Fibroblast of skin of left biceps (primary cell): ENCODE measurements at places on chromosomes 7 and 10.
A peak's percentile ranks its signal among the peaks of the same experiment; 100 is the strongest.

- DNase-seq = no peak
These were observed 94.9 kb upstream of the SKAP2 start for GRCh38 chr7:26959290-26959689.

- no peak for DNase-seq
These were observed 93.1 kb upstream of the EFCAB10 start for GRCh38 chr7:105674200-105674920.

DNA sequence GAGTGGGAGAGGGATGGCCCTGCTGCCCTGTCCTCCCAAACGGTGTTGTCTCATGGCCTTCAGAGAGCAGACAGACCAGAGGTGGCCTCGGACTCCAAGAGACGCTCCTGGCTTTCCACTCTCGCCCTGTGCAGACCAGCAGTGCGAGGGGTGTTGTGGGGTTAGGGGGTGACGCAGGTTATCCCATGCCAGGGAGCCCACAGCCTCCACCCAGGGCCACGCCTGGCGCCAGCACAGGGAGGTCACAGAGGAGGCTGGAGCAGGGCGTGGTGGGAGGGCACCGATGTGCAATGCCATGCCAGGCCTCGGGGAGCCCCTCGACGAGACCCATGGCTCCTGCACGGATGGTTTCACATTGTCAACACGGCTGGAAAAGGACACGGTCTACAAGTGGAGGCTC lies 52.1 kb downstream of the INPP5A start:
- DNase-seq = no peak

DNA sequence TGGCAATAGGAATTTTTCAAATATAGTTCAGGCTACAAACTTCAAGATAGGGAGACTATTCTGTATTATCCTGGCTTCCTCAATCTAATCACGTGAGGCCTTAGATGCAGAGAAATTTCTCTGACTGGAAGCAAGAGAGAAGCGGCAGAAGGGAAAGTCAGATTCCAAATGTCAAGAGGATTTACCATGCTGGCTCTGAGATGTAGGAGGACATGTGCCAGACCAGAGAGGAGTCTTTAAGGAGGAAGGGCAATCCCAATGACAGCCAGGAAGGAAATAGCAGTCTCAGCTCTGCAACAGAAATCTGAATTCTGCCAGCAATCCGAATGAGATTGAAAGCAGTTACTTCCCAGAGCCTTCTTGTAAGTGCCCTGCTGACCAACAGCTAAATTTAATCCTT lies 57.4 kb downstream of the NUTM2E start:
- DNase-seq = no peak

DNA sequence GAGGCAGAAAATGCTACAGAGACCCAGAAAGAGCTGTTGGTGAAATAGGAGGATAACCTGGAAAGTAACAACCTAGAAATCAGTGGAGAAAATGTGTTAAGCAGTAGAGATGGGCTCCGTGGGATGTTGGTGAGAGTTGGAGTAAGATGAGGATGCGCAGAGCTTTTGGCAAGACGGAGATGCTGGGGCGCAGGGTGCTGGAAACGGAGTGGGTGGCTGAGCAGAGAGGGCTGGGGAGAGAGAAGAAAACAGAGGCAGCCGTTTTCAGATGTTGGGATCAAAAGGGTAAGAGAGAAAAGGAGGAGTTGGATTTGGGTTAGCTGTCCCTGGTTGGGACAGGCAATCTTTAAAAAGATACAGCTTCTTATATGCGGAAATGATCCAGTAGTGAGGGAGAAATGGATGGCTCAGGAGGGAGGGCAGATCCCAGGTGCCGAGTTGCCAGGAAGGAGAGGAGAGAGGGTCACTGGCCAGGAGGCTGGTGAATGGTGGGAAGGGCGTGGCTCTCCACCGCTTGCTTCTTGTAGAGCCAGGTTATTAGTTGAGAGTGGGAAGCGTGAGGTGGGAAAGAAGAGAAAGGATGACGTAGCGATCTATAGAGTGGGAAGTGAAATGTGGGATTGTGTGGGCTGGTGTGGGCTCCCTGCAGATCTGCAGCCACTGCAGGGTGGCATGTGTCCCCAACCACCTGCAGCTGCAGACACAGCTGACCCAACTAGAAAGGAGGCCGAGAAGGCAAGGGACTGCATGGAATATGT lies 182.2 kb upstream of the SVIL start:
- no peak for DNase-seq

- DNase-seq = no peak
These were observed 79.4 kb upstream of the NXPH1 start for GRCh38 chr7:8353991-8354390.

- peak; percentile 45 for DNase-seq
These were observed at the start of gene MICALL2 for GRCh38 chr7:1458683-1459511. Gene MICALL2, minus strand, starts transcription at chr7:1459470. Its CDS starts 144 bp downstream, at chr7:1459326.

GRCh38 chr7:20991544-20991943 lies 204.9 kb upstream of the SP8 start:
- DNase-seq = no peak

GRCh38 chr7:25998499-25998898 lies 153.5 kb upstream of the NFE2L3 start:
- no peak for DNase-seq

- DNase-seq = no peak
These were observed 1.5 kb downstream of the FHIP2A start for GRCh38 chr10:114823077-114823463.

GRCh38 chr10:34473174-34474008 lies 341.7 kb downstream of the PARD3 start:
- no peak for DNase-seq

GRCh38 chr10:95837356-95837776 lies 70.4 kb upstream of the CC2D2B start:
- DNase-seq = no peak

DNA sequence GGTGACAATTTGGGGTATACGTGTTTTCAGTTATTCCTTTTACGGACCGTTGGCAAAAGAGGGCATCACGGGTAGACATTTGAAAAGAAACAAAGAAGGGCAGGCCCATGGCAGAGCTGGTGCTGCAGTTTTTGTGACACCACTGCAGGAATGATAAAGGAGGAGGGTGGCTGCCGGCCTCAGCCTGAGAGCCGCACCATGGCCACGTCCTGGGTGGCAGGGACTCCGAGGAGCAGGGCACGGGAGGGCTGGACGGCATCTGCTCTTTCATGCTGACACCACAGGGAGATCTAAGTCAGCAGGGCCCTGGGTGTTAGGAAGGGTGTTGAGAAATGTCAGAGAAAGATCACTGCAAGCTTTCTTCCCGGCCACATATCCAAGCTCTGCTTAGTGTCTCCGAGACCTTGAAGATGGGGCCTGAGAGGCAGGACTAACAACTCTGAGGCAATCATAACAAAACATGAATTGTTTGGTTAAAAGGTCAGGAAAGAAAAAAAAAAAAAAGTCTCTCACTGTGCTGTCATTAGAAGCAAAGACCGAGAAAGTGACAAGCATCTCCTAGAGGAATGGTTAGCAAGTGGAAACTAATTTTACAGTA lies 36.6 kb downstream of the INSYN2A start:
- DNase-seq = no peak

- DNase-seq = no peak
These were observed 28.6 kb downstream of the BEND7 start for GRCh38 chr10:13500201-13500600.

DNA sequence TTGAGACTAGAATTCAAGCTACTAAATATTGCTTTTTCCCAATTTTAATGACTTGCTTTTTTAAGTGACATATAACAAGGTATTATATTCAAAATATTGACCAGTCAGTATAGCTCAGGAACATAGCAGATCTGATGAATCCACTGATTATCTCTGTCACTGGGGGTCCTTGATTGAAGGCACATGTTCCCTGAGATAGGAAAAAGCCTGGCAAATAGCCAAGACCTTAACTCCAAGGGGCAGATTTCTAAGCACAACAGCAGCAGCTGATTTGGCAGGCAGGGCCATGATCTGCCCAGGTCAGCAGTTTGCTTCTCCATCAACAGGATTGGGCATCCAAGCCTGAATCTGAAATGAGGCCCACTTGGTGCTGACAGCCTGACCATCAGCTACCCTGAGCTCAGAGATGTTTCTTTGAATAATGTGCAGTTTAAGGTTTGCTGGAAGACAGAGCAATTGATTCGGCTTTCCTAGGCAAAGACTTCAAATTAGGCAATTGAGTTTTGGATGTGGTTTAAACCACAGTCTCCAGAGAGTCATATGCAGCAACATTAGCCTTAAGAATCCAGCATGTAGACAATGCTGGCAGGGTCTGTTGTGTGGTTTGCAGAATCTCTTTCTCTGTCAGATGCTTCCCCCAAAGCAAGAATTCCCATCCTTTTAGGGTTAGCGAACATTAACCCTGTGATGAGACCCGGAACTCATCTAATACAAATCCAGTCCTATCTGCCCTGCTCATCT lies 352.6 kb downstream of the ADRA2A start:
- DNase-seq = peak; percentile 1

DNA sequence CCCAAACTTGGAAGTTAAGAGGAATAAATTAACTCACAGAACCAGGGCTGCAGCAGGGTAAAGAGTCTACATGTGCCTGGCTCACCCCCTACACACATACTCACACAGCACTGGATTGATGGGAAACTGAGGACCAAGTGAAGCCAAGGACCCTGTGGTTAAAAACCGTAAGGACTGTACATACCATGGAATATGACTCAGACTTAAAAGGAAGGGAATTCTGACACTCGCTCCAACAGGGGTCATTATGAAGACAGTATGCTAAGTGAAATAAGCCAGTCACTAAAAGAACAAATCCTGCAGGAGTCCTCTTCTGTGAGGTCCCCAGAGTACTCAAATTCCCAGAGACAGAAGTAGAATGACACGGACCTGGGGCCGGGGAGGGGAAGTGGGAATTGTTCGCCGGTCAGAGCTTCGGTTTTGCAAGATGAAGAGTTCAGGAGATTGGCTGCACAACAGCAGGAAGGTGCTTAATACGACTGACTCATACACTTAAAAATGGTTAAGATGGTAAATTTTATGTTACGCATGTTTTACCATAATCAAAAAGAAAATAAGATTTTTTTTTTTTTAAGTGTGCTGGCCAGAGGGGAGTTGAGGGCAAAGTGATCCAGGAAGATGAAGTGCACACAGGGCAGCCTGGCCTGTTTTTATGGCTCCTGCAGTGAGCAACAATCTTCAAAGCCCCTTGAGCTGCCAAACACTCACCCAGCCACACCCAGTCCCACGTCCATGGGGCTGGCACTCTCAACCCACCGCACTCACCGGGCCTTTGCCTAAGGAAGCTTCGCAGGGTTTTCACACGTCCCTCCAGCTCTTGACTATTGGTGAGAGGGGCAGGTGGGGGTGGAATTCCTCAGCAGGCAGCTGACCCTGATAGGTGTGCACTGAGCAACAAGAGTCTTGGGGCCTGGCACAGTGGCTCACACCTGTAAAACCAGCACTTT lies 26.4 kb downstream of the DRGX start:
- DNase-seq = no peak

DNA sequence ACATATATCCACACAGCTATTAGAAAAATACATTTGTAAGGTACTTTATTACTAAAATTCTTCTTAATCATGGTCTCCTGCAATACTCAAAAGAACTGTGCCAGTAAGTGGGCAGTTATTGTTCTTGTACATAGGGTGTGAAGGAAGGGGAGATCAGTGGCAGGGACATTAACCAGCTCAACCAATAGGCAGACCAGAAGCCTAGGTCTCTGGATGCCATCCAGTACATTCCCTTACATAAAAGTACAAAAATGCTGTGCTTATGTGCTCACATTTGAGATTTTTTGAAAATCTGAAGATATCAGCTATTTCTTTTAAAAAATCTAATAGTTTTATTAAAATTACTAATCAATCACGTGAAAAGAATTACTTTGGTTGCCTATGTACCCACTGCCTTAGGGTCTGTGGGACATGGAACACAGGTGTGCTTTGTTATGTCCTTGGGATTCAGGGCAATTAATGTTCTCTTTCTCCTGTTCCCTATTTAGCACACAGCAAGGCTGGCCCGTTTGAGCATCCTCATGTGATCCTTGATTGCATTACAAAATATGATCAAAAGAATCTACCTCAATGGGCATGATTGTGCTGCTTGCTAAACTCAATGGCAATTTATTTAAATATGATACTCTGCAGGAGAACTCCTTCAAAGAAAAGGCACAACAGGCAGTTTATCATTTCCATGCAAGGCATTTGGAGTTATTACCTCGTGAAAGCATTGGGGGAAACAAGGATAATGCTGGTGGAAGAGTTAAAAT lies 22.7 kb downstream of the TWIST1 start:
- no peak for DNase-seq

DNA sequence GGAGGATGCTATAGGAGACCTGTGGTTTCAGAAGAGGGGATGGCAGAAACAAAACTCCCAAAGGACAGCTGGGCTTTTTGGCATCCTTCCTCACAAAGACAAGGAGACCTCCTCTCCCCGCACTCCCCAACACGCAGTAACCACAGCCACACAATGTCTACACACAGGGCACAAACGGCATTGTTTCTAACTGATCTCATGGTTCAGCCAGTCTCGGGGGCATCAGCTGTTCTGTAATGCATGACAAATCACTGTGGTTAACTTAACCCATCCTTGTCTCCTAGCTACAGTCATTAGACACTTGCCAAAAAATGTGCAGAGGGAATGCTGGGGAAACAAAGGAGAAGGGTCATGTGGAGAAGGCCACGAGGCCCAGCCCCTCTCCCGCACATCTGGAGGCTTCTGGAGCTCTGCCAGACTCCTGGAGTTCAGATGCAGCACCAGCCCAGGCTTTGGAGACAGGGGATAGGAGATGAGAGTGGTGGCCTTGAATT lies 7.6 kb upstream of the ADAMTS14 start:
- DNase-seq = peak; percentile 95

DNA sequence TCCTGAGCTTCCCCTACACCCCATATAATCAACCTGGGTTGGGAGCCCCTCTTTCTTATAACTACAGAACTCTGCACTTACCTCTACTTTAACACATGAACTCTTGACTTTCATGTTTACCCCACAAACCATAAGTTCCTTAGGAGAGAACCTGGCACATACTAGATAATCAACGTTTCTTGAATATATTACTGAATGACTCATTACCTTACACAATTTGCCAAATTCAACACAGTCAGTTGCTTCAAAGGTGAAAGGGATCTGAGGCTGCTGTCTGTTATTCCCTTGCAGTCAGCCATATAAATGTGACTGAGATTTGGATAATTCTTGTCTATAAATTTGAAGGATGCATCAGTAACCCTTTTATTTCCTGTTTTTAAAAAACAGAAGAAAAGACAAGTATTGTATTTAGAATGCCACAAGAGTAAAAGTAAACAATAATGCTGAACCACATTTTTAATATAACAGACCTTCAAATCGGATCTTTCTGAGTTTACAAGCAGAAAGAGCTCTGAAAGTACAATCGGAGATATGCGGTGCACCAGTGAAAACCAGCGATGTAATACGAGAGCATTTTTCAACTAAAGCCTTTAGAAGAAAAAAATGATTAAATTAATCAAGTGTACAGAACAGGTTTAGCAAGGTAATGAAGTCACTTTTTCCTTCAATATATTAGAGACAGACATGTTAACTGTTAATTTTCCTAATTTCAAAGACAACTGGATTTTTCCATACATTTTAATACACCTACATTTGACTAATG lies 29.5 kb upstream of the LRRC17 start:
- DNase-seq = no peak
